ENCODE measurements at places on chromosomes 7 and 10. TPM values are rescaled to one million over a fixed set of nuclear protein-coding genes. Genes with fewer than 3 reads are reported as not detected.

Gene CCDC201
- total RNA-seq, result under 0.01 TPM

Gene THSD7A
- total RNA-seq, result 1.5 TPM

Gene PGAM1
- 272 TPM for total RNA-seq

Gene SPDYE9
- total RNA-seq, result not detected

DNA sequence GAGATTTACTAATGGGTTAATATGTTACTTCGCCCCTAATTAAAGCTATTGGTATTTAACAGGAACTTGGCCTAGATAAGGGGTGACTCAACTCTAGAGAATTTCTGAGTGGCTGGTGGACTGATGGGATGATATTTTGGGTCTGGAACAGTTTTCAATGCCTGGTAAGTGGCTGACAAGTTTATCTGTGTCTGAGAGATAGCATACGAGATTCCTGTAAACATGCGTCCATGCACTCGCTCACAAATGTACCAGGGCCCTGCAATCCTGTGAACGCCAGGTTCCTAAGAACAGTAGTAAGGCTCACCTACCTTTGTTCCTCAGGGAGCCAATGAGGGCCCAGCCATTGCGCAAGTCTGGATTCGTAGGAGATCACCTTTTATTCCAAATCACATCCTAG, 683.8 kb upstream of the ANKRD30A start:
- no peak for DNase-seq
- no peaks in the 10 kb centered on the region for H3K36me3 ChIP-seq
- H3K27me3 ChIP-seq, result no peaks in the 10 kb centered on the region
- H3K4me3 ChIP-seq, result no peak overlapping the region
- no peak overlapping the region for H3K27ac ChIP-seq

DNA sequence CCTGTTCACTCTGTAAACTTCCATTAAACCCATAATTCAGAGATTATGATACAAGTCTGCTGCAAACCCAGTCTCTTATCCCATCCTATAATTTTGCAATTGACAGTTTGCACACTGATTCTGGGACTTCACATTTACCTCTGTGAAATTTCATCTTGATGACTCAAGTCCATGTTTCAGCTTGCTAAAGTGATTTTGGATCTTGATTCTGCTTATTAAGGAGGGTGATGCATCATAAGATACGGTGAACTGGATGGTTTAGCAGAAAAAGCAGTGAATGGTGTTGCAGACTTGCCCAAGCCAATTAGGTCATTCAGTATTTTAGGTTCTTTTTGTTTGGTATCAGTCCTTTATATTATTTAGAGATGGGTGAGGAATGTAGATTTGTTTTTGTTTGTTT, 125.5 kb upstream of the PODXL start:
- no peak for DNase-seq
- H3K4me1 ChIP-seq, result no peaks in the 10 kb centered on the region
- H3K27me3 ChIP-seq, result no peaks in the 10 kb centered on the region
- H3K27ac ChIP-seq, result no peak overlapping the region

DNA sequence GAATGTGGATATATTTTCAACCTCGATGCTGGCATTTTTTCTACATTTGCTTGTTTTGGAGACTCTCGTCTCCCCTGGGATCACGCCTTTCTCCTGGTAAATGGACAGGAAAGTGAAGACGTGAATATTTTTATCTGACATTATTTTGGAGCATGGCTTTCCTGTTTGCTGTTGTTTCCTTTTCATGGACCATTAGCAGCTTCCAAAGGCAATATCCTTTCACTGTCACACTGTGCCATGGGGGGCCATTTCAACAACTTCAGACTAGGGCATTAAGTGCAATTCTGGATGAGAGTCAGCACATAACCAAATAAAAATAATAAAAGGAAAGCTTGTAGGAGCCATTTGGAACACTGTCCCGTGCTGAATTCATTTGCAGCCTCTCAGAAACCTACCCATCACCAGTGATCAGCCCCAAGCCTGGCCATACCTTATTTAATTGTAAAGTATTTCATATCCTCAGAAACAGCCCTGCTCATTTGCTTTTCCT, 75.9 kb upstream of the NEUROD6 start:
- DNase-seq, result no peak
- H3K4me1 ChIP-seq, result no peaks in the 10 kb centered on the region
- no peak overlapping the region for H3K4me3 ChIP-seq
- H3K36me3 ChIP-seq, result no peaks in the 10 kb centered on the region
- no peaks in the 10 kb centered on the region for H3K27me3 ChIP-seq

- no peak overlapping the region for H3K27ac ChIP-seq
- DNase-seq, result no peak
- no peaks in the 10 kb centered on the region for H3K4me1 ChIP-seq
These were observed 319.9 kb downstream of the BMPER start for GRCh38 chr7:34225193-34225592.

DNA sequence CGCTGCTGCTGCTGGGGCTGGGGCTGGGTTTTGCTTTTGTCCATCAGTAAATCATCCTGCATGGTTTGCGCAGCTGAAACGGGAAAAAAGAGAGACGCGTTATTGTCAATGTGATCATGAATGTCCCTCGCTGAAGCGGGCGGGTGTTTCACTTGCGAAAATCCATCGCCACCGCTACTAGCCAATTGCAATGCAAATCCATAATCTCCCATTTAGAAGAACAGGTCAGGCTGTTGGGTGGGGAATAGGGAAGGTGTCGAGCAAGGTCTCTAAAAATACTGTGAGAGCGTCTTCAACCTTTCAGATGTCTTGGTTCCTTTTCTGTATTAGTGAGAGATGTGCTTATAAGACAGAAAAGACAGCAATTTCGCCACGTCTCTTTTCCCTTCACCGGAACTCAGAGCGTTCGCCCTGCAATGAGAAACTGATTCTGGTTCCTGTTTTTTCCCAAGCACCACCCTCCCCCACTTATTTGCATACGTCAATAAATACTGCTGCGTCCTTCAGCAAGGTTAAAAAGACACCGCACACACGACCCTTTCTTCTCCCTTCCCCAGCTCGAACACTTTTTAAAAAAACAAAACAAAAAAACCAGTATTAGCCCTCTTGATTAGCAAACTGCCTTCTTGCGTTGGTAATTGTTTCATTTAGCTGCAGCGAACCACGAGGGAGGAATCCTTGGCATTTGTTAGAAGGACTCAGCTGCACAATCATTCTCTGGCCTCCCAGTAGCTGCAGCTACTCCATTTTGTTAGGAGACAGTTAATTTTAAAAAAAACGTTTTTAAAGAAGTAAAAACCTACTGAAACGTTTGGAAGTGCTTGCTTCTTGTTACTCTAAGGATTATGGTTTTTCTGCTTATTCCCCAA, 50.4 kb downstream of the CPEB3 start:
- no peaks in the 10 kb centered on the region for H3K36me3 ChIP-seq
- peak overlapping the region; percentile 77 for H3K4me3 ChIP-seq
- peak overlapping the region; percentile 95 for H3K27ac ChIP-seq
- DNase-seq, result peak; percentile 74

DNA sequence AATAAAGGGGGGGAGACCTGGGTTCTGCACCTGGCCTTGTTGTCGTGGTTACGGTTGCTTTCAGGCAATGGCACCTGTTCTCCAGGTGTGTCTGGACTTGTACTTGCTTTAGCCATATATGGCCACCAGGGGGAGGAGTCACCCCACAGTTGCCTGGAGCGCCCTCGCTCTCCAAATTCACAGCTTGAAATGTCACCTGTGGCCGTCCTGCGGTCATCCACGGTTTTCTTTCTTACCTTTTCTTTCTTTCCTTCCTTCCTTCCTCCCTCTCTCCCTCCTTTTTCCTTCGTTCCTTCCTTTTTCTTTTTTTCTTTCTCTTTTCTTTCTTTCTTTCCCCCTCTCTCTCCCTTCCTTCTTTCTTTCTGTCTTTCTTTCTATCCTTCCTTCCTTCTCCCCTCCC, 157.2 kb upstream of the ZNF92 start:
- H3K36me3 ChIP-seq, result no peaks in the 10 kb centered on the region
- H3K4me1 ChIP-seq, result no peaks in the 10 kb centered on the region
- no peak overlapping the region for H3K4me3 ChIP-seq
- no peaks in the 10 kb centered on the region for H3K27me3 ChIP-seq
- peak; percentile 48 for DNase-seq

All from thymus (tissue), 14 donors.